NB4 (cell line): ENCODE measurements at places on chromosomes 11 and 22.

GRCh38 chr11:73152861-73153483 is 10.9 kb upstream of the FCHSD2 start:
- DNase-seq = peak; percentile 43

- no peak for DNase-seq
Observed at GRCh38 chr11:74123008-74123448, 47.8 kb downstream of the C2CD3 start.

- DNase-seq = no peak
Observed at GRCh38 chr11:74025467-74026166, 16.7 kb upstream of the UCP3 start.

DNA sequence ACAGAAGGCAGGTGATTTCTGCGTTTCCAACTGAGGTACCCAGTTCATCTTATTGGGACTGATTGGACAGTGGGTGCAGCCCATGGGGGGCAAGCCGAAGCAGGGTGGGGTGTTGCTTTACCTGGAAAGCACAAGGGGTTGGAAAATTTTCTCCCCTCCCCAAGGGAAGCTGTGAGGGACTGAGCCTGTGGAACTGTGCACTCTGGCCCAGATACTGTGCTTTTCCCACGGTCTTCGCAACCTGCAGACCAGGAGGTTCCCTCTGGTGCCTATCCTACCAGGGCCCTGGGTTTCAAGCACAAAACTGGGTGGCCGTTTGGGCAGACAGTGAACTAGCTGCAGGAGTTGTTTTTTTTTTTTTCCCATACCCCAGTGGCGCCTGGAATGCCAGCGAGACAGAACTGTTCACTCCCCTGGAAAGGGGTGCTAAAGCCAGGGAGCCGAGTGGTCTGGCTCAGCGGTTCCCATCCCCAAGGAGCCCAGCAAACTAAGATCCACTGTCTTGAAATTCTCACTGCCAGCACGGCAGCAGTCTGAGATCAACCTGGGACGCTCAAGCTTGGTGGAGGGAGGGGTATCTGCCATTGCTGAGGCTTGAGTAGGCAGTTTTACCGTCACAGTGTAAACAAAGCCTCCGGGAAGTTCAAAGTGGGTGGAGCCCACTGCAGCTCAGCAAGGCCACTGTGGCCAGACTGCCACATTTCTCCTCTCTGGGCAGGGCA is 97.2 kb downstream of the JRKL start:
- no peak for DNase-seq

- DNase-seq = no peak
Observed at GRCh38 chr11:39674761-39675160, 1784.7 kb downstream of the LRRC4C start.

DNA sequence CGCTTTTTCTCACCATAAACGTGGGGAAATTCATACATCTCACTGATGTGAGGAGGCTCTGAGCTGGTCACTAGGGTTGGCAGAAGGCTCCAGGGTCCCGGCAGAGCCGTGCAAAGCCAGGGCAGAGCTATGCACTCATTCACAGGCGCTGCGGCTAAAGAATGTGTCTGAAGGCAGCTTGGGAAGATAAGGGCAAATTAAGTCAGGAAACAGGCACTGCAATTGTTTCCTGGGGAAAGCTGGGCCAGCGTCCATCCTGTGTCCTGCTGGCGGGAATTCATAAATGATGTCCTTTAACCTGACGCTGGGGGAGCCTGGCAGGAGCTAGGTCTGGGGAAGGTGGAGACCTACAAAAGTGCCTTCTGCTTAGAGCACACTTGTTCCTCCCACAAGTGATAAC is 27.6 kb downstream of the PKNOX2 start:
- no peak for DNase-seq

DNA sequence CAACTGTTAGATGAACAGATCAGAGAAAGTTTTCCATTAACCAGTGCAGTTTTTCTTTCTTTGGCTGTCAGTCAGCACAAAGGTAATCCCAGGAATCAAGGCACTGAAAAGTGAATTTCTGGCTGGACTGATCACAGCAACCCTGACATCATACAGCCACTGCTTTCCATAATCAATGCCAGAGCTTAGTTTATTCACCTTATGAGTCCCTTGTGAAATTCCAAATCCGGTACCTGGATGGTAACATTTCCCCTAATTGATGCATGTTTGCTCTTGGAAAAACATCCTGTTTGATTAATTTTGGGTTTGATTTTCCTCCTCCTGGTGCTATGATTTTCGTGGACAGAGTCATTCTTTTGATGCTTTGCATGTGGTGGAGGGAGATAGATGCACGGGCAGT is 319.8 kb downstream of the INSC start:
- DNase-seq = no peak

DNA sequence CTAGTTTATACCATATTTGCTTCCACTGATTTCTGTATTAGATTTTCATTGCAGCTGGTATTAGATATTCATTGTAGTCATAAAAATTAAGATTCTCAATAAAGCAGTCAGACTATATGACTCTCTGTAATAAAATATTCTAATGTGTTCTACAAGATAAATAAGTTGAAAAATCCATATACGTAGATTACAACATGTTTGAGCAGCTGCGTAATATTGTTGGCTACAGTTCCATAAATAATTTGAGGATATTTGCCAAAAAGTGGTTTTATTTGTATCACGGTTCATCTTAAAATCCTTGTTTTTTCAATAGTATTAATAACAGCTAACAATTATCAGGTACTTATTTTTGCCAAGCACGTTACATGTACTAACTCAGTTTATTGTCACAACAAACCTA is 668.6 kb upstream of the CCDC90B start:
- no peak for DNase-seq

DNA sequence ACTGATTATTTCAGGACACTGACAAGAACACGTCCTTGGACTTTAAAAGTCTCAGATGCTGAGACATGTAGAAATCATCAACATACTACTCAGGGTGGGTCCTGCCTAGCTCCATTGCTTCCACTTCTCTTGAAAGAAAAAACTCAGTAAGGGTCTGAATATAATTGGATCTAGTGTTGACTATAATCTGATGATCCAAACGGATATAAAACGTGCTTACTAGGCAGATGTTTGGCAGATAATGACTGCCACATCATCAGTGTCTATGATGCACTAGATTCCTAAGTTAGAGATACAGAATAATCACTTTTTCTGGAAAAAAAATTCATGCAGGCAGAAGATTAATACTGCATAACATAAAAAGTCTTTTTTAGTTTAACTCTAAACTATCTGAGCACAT is 21.6 kb downstream of the GUCY1A2 start:
- no peak for DNase-seq

DNA sequence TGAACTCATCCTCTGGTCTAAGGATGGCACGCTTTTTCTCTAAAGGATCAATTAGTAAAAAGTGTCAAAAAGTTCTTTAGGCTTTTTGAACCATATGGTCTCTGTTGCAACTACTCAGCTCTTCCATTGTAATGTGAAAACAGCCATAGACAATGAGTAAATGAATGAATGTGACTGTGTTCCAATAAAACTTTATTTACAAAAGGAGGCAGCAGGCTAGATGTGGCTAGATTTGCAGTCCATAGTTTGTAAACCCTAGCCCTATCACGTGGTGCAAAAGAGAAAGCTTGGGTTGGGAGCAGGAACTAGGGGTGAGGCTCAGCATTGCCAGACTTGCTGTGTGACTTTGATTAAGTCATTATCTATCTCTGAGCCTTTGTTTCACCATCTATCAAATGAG is 5.4 kb upstream of the NPAS4 start:
- no peak for DNase-seq

DNA sequence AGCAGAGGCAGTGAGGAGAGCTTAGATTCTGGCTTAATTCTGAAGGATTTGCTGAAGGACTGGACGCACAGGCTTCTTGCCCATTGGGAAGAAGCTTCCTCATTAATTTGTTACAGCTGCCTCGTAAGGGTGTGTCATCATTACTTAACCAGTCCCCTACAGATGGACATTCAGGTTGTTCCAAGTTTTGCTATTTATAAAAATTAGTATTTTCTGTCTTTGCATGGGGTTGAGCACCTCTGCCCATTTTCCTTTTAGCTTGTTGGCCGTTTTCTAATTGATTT is 38.1 kb downstream of the CAPN1 start:
- DNase-seq = no peak

DNA sequence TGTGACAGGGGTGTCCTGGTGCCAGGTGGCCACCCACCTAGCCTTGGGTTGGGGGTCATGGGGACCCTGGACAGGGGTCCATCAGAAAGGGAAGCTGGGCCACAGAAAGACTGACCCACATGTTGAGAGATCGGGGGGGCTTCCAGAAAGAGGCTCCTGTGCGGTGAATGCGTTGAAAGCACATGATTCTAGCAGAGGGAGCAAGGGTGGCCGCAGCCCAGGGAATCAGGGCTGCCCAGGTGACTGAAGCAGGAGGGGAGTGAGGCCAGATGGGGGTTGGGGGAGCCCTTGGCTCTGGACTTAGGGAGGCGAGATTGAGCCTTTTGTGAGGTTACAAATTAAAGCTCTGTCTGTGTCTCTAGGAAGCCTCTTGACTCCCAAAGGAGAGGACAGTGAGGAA is 80.7 kb downstream of the MORC2 start:
- no peak for DNase-seq

DNA sequence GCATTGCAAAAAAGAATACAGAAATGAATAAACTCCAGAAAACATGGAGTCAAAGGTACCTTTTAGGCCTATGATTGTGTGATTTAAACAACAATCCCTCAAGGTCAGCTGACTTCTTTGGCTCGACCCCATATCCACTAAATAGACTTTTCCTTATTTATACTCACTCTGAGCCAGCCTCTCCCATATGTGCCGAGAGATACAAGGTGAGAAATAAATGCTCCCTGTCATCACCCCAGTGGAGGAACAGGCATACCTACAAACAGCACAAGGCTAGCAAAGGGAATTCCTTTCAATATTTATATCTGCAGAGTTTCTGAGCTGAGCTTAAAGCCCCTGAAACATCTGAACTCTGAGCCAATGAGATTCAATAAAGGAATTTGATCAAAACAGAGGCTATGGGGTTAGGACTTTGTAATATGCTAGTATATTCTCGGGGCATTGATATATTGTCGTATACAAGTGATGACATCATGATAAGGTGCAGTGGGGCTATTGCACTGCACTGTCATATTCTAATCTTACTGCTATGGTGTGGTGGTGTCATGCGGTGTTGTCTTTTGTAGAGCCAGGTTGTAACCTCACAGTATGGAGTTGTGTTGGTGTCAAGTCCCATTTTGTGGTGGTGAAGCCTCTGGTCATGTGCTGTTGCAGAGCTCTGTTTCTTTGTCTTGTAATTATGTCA is 56.0 kb upstream of the GALNT18 start:
- no peak for DNase-seq

GRCh38 chr11:104098132-104098531 is 61.7 kb downstream of the DDI1 start:
- no peak for DNase-seq

DNA sequence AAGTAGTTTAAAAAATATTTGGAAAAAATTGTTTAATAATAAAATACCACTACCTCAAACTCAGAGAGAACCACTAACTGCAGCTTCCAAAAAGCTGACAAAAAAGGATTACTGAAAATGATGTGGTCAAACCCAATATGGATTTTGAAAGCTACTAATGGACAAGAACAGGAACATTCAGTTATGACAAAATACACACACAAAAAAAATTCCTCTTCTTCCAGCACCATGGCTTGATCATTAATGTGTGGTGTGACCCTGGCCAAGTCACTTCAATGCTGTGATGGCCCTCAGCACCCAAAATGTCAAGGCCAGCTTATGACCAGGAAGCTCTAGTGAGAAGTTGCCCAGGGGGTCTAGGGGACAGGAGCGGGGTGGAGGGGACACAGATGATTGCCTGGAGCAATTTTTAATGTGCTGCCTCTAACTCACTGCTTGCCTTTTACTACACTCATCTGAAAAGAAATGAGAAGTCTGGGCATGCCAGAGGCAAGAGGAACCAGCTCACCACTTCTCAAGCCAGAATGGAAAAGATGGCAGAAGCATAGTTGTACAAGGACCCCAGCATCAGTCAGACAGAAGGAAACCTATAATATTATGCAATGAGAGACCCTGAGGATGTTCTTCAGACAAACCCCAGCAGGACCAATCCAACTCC is 2.2 kb downstream of the SMCO4 start:
- DNase-seq = no peak

GRCh38 chr11:11806586-11806985 is 35.2 kb upstream of the USP47 start:
- no peak for DNase-seq

- peak; percentile 57 for DNase-seq
Observed at GRCh38 chr11:121091492-121092152, 9.4 kb upstream of the TECTA start.

GRCh38 chr11:69041516-69041915 is 7.2 kb upstream of the TPCN2 start:
- DNase-seq = no peak

- DNase-seq = peak; percentile 34
Observed at GRCh38 chr11:35139722-35140282, 831 bp downstream of the CD44 start.

DNA sequence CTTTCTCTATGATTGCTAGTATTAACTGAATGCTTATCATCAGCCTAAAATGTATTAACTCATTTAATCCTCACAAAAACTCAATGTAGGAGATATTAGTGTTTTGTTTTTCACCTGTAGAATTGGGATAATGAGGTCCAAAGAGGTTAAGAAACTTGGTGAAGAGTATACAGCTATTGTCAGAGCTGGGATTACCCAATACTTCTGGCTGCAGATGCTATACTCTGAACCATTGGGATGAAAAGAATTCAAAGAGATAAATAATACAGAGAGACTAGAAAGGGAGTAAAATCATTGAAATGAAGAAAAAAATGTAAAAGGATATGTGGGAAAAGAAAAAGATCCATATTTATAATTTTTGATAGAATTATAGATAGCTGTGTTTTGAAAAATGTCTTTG is 137.1 kb downstream of the TRPC6 start:
- no peak for DNase-seq

DNA sequence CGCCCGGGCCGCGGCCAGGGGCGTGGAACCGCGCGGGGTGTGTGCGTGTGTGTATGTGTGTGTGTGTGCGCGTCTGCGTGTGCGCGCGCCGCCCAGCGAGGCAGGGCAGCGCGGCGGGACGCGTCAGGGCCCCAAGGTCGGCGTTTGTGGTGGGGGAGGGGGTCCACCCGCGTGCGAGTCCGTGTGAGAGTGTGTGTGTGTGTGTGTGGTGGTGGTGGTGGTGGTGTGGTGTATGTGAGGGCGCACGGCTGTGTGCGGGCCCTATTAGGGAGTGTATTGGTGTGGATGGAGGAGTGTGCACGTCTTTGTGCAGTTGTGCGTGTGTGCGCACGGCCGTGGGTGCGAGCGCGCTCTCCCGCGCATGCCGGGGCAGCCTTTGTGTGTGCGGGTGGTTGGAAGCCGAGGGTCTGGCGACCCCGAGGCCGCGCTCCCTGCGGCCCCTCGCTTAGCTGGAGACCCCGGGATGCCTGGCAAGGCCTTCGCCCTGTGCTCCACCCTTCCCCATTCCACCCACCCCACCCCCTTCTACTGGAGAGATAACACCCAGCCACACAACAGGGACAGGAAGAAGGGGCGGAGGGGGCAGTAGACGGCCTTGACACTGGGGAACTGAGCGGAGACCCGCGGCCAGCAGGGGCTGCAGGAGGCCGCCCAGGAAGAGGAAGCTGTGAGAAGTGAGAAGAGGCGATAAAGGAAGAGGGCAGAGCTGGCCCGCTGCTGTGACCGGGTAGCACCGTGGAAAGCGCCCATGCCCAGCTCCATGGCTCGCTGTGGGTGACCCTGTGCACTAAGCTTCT is 528 bp upstream of the ARRB1 start:
- peak; percentile 98 for DNase-seq

- DNase-seq = no peak
Observed at GRCh38 chr11:9053316-9054035, 37.9 kb downstream of the SCUBE2 start.
